ENCODE measurements at places on chromosomes 16 and 17.

DNA sequence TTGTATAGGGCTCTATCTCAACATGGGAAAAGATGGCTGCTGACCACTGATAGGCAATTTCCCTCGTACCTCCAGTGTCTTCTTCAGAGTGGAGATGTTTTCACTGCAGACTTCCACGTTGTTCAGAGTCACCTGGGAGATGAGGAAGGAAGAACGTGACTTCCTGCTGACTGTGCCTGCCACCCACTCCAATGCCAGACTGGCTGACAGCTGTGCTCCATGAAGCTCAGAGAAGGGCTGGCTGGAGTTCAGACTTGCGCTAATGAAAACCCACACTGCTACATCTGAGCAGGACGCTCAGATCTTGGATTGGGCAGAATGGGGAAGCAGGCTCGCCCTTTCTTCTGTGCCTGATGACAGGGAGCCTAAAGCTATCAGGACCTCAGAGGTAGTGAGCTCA is 33.1 kb downstream of the COG4 start:
- DNase-seq: no peak

DNA sequence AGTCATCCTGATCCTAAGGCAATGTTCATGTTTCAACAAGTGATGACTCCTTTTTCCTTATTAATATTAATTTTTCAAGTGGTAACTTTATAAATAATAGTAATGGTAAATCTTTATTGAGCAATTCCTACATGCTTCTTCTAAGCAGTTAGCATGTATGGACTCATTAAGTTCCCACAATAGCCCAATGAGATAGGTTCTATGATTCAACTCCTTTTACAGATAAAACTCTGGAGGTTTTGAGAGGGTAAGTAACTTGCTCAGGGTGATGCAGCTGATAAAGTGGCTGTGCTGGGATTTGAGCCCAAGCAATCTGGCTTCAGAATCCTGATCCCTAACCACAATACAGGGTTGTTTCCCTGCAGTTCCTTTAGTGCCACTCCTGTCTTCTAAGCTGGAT is 25.3 kb downstream of the SLC47A1 start:
- no peak for DNase-seq

DNA sequence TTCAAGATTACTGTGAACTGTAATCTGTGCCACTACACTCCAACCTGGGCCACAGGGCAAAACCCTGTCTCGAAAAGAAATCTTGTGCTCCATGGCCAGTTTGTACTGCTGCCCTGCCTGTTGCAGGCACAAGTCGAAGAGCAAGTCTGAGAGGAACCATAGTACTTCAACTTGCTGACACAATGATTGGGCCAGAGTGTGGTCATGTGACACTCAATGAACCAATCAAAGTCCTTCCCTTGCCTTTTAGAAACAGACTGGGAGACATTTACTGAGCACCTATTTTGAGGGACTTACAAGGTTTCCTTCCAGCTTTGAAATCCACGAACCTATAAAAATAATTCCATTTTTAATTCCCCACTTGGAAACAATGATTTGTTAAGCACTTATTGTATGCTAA is 39.8 kb upstream of the TMC5 start:
- peak; percentile 13 for DNase-seq

GRCh38 chr17:36888236-36888951 is 48.9 kb upstream of the LHX1 start:
- peak; percentile 78 for DNase-seq

DNA sequence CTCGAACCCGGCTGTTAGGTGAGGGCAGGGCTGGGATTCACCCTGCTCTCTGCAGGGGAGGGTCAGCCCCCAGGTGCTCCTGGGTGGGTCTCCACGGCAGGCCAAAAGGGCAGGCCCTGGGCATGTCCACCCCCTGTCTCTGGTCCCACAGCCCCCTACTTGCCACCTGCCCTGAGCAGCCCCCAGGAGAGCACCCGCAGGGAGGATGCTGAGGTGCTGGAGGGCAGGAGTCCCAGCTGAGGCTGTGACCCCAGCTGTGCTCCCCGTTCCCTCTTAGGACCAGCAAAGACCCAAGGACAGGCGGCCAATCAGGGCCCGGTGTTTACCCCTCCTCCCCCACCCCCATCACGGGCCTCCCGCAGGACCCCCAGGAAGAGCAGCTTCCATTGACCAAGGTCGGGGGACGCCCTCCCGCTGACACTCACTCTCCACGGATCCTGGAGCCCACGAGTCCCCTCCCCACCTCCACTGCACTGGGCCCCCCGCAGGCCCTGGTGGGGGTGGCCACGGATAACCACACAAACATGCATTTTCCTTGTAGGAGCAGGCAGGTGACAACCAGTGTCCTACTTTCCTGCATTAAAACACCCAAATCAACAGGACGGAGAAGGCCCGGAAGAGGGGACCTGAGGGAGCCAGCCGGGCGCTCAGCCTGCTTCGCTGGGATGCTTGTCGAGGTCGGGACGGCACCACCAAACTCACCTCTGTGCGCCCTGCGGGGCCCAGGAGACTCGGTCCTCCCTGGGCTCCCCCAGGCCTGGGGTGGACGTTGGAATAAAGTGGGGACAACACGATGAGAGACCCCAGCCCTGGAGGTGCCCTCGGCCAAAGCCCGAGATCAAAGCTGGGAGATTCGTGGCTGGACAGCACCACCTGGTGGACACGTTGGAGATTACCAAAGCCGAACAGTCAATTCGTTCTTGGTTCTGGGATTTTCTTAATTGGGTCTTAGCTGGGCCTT is 22.5 kb upstream of the ENPP7 start:
- peak; percentile 83 for DNase-seq

GRCh38 chr16:78755751-78756661 is 656.6 kb downstream of the WWOX start:
- DNase-seq: no peak

DNA sequence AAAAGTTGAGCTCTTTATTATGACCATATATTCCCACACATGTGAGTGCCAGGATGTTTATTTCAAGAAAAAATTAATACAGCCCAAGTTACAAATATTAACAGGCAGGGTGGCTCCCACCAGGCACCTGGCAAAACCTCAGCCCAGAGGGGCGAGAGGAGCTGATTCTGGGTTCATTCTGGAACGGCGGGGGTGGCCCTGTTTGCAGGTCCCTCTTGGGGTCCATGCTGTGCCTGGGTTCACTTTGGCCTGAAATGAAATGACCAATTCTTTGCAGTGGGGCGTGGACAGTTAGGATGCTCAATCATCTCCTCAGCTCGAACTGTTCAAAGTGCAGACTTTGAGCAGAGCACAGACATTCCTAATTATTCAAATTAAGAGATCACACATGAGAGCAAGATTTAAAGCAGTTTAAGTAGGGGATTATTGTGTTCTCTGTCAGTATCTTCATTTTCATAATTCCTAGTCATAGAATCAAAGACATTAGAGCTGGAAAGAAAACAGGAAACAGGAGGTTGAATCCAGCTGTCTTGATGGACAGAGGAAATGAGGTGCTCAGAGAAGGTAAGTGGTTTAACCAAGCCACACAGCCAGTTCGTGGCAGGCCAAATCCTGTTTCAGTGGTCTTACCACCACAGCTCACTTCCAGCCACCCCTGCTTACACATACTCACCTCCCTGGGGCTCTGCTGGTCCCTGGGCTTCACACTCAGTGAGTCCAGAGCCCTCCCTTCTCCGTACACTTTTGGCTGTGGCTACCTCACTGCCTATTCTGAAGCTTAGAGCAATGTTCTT is 363.9 kb upstream of the TNRC6C start:
- peak; percentile 68 for DNase-seq

DNA sequence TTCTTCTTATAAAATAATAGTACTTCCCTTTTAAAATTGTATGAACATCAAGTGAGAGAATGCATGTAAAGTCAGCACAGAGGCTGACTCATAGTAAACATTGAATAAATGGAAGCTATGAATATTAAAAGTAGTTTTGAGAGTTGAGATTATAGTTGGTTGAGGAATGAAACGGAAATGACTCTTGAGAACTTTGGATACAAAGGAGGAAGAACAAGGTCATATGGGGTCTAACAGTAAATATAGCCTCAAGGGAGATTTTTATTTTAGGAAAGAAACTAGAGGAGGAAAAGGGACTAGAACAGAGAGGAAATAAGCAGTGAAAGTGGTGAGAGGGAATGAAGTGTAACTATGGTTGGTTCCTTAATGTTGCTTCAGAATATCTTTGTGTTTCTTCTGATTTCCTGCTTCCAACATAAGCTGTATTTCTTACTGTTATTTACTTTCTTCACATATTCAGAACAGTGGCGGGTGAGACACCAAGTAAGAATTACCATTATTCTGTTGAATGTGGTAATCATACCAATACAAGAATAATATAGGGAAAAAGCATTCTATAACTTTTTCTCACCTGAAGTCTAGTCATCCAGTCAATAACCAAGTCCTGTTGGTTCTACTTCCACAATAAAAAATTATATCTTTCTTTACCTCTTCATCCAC is 165.1 kb downstream of the CHD9 start:
- DNase-seq: no peak

DNA sequence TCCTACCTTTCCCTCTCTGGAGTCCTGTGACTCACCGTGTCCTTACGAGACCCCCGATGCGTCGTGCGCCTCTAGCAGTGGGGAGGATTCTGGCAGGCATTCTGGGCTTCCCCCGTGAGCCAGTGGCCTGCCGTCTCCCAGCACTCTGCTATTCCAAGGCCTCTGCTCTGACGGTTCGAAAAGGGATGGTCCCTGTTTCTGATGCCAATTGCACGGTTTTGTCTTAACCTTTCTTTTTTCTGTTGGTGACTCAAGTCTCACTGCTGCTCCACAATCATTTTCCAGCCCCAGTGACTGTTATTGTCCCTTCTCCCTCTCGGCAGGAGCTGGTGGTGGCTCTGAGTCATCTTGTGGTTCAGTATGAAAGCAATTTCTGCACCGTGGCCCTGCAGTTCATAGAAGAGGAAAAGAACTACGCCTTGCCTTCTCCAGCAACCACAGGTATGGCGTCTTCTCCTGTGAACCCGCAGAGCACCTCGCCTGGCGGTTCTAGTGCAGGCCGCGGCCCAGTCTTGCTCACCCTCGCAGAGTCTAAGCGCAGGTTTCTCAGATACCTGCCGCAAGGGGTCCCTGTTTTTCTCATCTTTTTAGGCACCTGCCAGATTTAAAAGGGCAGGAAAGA is 100.1 kb upstream of the CHMP6 start:
- no peak for DNase-seq

DNA sequence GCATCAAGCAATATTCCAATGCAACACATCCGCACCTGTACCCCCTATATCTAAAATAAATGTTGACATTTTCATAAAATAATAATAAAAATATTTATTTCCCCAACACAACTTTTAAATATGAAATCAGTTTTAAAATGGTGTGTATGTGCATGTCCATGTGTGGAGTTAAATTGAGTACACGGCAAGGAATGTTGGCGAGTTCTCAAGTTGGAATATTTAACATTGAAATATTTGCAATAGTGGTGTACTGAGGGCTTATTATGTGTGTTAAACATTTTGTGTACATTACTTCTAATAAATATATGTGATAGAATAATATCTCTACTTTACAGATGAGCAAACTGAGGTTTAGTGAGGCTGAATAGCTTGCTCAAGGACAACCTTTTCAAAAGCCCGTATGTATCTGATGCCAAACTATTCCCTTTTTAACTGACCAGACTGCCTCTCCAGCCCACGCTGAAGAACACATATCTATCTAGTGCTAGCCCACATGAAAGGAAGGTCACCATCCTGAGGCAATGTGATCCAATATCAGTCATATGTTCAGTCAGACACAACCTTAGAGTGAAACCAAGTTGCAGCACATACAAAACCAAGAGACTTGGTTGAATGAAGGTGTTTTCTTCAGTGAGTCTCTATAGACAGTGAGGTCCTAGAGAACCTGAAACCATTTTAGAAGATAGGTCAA is 192.2 kb upstream of the CDH11 start:
- no peak for DNase-seq

DNA sequence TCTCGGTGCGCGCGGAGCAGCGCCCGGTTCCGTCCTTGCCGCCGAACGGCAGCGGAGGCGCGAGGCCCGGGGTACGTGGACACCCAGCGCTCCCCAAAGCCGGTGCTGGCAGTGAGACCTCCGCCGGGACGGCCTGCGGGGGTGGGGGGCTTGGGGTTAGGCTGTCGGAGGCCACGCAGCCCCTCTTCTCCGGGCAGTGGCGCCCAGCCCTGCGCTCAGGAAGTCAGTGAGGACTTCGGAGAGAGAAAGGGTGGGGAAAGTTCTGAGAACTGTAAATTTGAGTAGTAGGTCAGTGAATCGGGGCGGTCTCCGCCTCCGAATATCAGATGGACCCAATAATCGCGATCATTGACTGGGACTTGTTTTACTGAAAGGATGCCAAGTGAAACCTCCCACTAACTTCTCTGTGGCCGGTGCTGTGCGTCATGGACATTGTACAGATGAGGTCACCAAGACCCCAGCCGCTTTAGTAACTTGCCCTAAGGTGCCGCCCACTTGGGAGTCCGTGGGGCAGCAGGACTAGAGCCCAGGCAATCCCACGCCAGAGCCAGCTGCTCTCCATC is 468 bp downstream of the IL4R start:
- no peak for DNase-seq

DNA sequence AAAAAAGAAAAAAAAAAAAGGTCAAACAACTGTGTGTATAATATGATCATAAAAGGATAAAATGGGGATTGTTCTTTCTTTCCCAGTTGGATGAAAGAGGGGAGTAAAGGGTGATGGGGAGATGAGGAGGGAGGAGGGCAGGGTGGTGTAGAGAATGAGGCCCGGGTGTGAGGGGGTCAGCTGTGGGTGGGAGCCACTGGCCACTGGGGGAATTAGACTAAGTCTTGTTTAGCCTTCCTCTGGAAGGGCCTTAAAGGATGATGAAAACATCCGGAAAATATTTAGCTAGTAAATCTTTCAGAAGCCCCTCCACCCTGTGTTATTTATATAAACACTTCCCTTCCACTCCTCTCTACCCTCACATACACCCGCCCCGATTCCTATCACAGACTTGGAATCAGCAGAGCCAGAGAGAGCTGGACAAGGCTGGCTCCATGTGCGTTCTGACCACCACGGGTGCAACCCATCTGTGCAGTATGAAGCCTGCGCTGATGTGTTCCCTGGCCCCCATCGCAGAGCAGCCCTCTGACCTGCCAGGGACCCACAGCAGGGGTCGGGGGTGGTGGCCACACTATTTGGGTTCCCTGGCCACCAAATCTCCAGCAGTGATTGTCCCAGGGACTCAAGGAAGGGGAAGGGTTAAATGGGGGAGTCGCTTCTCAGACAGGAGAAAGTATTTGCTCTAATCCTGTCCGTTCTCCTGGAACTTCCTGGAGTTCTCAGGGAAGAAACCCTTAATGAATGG is 72.7 kb downstream of the GAS7 start:
- peak; percentile 35 for DNase-seq

DNA sequence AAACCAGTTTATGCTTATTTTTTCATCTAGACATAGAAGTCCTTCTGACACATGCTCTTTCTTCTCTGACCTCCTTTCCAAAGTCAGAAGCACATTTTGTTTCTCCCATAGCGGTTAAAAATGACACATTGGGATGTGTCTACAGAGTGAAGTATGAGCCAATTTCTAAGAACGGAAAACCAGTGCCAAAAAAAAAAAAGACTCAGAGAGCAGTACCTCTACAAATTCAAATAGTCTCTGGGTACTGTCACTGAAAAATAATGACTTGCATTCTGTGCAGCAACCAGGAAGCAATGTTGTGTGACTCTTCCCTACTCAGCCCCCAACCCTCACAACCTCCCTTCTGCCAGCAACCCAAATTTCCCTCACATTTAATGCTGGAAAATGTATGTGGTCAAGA is 145.5 kb upstream of the PMFBP1 start:
- no peak for DNase-seq

Data from NCI-H82 (cell line).